ENCODE measurements at places on chromosomes 16 and 17. TPM values are rescaled to one million over a fixed set of nuclear protein-coding genes. Genes with fewer than 3 reads are reported as not detected.

The MATCAP1 gene
- total RNA-seq: 56.8 TPM

DNA sequence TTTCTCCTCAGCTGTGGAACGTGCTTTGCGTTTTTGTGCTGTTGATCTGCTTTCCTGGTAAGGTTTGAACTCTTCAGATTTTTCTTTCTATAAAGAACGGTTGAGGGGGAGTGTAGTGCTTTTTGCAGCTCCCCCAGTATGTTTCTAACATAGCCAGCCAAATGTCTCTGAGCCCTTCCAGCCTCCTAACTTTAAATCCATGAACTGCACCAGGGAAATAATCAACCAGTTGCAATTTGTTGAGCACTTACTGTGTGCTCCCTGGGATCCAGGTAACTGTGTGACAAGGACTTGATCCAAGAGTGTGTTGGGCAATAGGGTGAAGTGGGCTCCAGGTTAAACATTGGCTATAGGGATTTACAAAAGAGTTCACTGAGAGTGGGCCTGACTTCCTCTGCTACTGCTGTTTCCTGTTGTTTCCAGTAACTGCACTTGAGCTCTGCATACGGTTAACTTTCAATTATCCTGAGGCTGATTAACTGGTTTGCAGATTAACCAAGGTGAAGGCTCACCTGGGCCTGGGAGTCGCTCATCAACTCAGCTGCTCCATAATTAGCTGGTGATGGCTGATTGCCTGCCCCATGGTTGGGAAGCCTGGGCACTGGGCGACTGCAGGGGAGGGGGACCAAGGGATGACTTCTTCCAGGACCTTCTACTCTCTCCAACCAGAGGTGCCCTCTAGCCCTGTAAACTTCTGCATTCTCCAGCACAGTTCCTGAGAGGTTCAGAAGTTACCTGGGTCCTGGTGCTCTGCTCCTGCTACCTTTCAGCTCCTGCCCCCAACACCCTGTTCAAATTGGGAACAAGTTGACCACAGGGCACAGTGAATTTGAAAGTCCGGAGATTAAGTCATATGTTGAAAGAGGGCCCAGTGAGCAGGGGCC lies 19.5 kb downstream of the HLF start:
- peak; percentile 45 for DNase-seq

DNA sequence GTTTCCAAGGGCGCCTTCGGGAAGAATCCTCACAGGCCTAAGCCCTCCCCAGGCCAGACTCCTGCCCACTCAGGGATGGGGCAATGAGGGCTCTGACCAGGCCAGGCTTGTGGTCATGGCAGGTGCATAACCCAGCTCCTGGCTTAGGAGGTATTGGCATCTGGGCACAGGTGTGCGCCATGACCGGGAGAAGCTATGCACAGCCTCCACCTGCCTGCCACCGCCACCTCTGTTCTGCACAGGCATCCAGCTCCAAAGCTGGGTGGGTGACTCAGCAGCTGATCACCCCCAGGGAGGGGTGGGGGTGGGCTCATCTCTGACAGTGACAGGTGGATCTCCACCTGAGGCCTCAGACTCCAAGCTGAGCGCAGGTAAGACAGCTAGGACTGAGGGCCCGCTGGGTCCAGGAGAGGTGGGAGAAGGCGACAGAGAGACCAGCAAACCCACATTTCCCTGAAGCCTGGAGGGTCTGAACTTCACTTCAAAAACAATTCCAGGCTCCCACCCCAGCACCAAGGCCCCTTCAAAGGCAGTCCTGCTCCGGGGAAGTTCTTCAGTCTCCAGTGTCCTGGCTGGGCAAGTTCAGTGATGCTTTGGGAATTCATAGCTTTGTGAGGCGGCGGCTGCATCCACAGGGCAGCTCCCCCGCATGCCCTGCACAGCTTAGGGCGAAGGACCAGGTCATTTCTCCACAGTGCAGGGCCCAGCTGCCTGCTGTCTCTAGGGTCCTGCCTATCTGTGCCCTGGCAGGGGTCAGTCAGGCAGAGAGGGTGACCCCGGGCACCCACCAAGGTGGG lies 121.6 kb upstream of the SMURF2 start:
- no peak for DNase-seq

The RCVRN gene
- not detected for total RNA-seq

GRCh38 chr17:48483471-48484131 lies 47.2 kb downstream of the HOXB1 start:
- peak; percentile 72 for DNase-seq

The RASD1 gene
- total RNA-seq: 6.2 TPM

GRCh38 chr16:4945560-4946502 lies 8.9 kb upstream of the PPL start:
- DNase-seq: no peak

DNA sequence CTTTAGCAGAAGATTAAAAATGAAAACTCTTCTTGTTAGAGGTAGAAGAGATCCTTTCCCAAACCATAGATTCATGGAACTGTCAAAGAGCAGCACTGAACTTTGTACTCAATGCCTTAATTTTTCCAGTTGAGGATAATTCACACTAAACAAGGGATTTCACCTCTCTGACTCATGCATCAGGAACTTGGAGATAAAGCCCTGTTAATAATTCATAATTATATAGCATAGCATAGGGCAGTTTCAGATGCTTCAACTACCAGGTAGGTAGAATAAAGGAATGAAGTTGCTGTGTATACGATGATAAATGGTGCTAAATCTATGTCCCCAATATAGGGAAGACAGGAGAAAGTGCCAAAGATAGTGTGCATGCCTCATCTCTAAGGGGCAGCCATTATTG lies 450.4 kb downstream of the MAF start:
- no peak for DNase-seq

GRCh38 chr16:391885-392335 lies 5.1 kb upstream of the NME4 start:
- DNase-seq: peak; percentile 96

- peak; percentile 65 for DNase-seq
Observed at GRCh38 chr17:38602956-38603785, 2.6 kb downstream of the SRCIN1 start.

DNA sequence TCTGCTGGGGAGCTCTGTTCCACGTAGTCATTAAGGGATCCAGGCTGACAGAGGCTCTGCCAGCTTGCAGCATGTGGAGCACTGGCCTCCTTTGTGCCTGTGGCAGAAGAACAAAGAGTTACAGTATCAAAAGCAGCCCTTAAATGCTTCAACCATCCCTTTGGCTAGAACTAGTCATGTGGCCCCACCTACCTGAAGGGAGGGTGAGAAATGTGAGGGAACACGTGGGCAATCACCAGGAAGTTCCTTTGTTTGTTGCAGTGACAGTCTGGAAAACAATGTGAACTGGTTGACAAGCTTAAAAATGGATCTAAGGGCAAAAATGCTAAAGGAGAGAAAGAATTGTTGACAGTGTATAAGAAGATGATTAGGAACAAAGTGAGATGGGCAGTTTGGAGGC lies 290.4 kb upstream of the HSBP1 start:
- DNase-seq: no peak

DNA sequence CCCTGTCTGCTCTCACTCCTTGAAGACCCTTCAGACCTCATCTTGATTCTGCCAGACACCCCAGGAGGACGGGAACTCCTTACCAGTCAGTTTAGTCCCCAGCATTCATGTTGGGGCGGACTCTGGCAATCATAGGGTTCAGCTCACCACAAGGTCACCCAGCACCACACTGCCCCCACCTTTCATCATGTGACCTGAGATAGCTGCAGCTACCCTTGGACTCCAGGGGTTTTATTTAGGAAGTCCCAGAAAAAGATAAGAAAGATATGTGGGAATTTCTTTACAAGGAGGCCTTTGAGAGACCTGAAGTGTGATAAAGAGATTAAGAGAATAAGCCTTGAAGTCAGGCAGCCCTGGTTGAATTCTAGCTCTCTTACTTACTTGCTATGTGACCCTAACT lies 59.8 kb upstream of the NLK start:
- DNase-seq: peak; percentile 75

The SLC5A2 gene
- 0.20 TPM for total RNA-seq

GRCh38 chr16:54136276-54136625 lies 150.3 kb downstream of the IRX3 start:
- DNase-seq: no peak

DNA sequence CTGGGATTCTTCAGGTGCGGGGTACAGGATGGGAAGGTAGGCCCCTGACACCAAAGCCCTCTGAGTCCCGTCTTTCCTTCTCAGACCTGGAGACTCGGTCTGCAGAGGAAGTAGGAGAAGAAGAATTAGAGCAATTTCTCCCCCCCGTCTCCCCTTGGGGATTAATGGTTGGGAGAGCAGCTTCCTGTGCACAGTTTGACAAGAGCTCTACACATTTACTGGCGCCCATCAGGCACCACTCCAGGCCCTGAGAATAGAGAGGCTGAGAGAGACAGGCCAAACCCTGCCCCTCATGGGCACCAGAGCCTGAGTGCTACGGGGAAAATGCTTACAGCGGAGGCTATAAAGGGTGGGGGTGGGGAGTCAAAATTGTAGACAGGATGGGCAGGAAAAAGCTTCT lies 3.5 kb upstream of the C16orf74 start:
- no peak for DNase-seq

DNA sequence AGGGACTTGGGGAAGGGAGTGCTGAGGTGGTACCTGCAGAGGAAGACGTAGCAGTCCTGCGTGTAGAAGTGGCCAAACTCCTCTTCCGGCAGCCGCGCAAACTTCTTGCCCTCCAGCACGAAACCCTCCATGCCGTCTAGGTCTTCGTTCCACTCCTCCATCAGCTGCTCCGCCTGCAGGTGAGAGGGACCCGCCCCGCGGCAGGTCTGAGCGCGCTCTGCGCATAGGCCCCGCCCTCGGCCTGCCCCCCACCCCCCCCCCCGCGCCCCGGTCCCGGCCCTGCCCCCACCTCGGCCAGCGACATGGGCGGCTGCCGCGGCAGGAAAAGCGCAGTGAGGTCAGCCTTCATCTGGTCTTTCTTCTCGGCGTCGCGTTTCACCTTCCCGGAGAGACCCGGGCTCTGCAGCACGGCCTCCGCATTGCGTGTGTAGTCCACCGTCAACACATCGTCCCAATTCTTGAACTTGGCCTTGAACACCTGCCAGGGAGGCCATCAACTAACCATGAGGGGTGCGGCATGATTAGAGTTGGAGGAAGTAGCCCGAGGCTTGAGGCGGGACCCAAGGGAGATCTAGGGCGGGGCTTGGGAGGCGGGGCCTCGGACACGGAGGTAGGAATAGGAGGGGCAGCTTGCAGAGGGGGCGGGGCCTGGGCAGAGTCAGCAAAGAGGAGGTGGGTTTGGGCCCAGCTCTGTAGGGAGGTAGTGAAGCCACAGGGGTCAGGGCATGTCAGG lies 11.5 kb downstream of the FLII start:
- DNase-seq: peak; percentile 99

The EPN3 gene
- not detected for total RNA-seq

The IRF8 gene
- 0.75 TPM for total RNA-seq

DNA sequence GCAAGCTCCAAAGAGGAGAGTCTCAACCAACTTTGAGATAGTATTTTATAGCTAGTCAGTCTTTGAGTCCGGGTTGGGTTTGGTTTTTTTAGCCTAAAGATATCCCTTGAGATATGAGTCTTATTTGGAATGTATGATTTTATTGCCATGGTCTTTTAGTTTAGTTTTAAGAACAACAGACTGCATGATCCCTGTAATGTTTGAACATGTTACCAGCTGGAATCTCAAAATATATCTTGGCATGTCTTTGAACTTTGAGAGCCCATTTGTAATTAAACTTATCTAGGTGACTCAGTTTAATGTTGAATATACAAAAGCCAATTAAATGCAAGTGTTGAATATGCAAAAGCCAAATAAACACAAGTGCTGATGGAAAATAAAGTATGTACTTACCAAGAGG lies 100.6 kb downstream of the TANGO6 start:
- no peak for DNase-seq

GRCh38 chr16:26491962-26492361 lies 574.8 kb upstream of the C16orf82 start:
- DNase-seq: no peak

GRCh38 chr17:7767405-7768021 lies 50.0 kb downstream of the DNAH2 start:
- peak; percentile 72 for DNase-seq

DNA sequence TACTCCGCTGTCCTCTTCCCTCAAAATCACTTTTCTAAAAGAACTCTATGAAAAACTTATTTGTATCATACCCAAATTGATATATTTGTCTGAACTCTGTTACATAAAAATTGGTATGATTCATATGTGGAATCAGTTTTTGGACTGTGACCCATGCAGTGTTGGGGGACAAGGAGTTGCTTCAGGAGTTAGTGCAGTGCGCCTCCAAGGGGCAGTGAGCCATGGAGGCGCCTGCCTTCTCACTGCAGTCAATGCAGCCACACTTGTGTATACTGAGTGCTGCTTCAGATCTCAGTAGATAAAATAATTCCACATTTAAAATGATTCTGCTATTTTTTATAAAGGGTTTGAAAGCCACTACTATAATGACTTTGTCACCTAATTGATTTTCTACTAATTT lies 32.5 kb downstream of the DGKE start:
- no peak for DNase-seq

- peak; percentile 7 for DNase-seq
Observed at GRCh38 chr17:62882284-62882683, 74.2 kb upstream of the MARCHF10 start.

- DNase-seq: no peak
Observed at GRCh38 chr17:30933966-30934365, 12.2 kb downstream of the ADAP2 start.

The UNC45B gene
- not detected for total RNA-seq

GRCh38 chr17:50221266-50221863 lies 19.9 kb upstream of the COL1A1 start:
- DNase-seq: peak; percentile 51

- no peak for DNase-seq
Observed at GRCh38 chr16:25550647-25551046, 141.1 kb upstream of the HS3ST4 start.

DNA sequence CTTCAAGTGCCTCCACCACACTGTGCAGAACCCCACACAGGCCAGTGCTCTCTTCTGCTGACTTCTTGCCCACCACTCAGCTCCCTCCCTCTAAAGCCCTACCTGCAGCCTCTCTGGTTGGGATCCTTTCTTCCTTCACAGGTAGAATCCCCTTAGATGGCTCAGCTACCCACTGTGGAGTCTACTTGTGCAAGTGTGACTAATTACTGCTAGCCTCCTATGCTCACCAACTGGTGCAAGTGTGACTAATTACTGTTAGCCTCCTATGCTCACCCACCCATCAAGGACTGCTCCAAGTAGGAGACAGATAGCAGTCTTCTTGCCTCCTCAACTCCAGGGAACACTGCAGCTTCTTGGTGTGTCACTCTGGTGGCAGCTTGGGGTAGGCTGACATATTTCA lies 43.6 kb downstream of the TEX14 start:
- no peak for DNase-seq

- DNase-seq: peak; percentile 69
Observed at GRCh38 chr16:2091547-2092255, 43.9 kb downstream of the TSC2 start.

The AURKB gene
- total RNA-seq: 91.9 TPM

The ZNHIT3 gene
- total RNA-seq: 70.4 TPM

DNA sequence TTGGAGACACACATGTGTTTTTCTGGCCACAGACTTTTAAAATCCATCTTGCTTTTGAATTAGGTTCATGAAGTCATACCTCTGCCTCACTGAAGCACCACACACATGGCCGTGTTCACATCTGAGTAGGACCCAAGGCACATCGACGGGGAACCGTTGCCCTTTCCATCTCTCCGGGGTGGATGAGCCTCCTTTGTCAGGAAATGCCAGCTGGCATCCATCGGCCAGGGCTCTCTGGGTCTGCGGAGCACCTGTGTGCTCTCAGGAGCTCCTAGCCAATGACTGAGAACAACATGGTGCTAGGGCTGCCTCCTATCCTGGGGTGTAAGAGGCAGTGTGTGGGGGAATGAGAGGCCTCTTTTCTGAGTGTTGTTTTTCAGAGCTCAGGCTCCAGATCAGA lies 24.5 kb upstream of the NKD1 start:
- DNase-seq: peak; percentile 28
